Amygdala (tissue), 56 donors: ENCODE measurements at places on chromosomes 13 and 19.

GRCh38 chr13:81745391-81745790 lies 1404.5 kb upstream of the SPRY2 start:
- no peak for DNase-seq

GRCh38 chr13:51630288-51630615 lies 46.0 kb downstream of the WDFY2 start:
- no peak for DNase-seq

- no peak for DNase-seq
Measured at GRCh38 chr19:51186323-51186722, 38.6 kb upstream of the CD33 start.

GRCh38 chr13:95201814-95202651 lies 99.2 kb downstream of the ABCC4 start:
- DNase-seq: no peak

GRCh38 chr13:48545608-48546007 lies 12.7 kb upstream of the RCBTB2 start:
- DNase-seq: no peak

DNA sequence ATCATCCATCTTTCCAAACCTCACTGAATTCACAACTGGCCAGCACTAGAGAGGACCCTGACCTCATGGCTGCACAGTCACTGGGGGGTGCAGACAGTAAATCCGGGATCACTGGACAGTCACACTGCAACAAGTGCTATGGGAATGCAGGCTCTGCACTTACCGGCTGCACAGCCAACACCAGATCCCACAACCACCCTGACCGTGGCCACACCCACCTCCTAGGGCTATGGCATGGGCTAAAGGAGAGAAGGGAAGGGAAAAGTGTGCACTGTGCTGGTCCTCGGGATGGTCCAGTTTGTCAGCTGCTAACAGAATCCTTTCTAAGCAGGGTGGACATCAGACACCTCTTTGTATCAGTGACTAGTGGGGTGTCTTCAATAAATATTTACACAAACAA lies 118.2 kb downstream of the MIPEP start:
- DNase-seq: no peak

DNA sequence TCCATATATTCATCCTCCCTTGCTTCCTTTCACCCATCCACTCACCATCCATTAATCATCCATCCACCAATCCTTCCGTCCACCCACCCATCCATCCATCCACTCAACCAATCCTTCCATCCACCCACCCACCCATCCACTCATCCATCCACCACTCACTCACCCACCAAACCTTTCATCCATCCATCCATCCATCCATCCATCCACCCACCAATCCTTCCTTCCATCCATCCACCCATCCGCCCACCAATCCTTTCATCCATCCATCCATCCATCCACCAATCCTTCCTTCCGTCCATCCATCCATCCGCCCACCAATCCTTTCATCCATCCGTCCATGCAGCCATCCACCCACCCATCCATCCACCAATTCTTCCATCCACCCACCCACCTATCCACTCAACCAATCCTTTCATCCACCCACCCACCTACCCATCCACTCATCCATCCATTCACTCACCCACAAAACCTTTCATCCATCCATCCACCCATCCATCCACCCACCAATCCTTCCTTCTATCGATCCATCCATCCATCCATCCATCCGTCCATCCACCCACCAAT lies 3.0 kb downstream of the SBK3 start:
- no peak for DNase-seq

DNA sequence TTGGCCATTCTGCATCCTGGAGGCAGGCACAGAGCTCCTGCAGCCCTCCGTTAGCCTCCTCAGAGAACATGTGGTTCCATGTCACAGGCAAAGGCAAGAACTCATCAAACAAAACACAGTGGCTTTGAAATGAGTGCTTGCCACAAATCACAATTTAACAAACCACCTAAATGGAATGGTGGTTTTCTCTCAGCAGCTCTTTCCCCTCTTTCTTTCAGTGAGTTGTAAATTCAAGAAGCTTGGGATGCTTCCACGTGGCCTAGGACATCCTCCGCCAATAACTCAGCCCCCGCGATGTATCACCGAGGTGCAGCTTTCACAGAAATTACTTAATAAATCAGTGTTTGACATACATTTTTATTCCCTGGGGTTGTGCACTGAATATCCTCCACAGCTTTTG lies 65.4 kb upstream of the RFC3 start:
- no peak for DNase-seq

DNA sequence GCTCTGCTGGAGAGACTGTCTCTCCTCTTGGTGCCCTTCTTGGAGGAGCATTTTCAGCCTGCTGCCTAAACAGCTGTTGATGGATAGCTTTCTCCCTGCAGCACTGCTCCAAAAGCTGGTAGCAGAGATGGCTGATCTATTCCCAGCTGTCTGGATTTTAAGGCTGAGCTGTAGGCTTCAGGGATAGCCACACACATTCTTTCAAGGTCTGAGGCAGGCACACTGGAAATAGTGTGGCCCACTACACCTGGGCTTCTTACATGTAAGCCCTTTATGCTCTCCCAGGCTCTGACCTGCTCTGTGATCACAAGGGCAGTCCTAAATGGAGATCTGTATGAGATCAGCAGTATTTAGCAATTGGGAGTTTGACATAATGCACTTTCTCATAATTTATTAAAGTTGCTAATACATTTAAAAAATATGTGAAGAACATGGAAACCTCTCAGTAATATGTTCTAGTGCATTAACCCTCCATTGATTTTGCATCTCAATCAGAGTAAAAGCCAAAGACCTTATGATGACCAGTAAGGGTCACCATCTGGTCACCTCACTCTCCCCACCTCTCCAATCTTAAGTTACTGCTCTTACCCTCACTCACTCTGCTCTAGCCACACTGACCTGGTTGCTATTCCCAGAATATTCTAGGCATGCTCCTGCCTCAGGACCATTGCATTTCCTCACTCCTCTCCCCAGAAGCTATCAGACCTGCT lies 91.6 kb downstream of the MBNL2 start:
- no peak for DNase-seq

DNA sequence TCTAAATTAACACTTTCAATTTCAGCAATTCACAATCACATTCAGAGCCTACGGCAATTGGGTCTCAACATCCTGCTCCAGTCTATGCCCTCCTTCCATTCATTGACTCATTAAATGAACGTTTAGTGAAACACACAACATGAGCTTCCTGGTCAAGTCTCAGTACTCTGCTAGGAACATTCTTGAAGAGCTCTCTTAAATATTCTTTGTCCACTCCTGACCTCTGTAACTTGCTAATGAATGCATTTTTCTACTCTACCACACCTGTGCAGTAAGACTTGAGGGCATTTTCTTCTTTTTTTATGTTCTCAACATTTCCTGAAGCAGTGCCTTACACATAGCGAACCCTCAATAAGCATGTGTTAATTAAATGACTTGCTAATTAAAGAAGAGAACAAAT lies 168.6 kb downstream of the OXGR1 start:
- no peak for DNase-seq

DNA sequence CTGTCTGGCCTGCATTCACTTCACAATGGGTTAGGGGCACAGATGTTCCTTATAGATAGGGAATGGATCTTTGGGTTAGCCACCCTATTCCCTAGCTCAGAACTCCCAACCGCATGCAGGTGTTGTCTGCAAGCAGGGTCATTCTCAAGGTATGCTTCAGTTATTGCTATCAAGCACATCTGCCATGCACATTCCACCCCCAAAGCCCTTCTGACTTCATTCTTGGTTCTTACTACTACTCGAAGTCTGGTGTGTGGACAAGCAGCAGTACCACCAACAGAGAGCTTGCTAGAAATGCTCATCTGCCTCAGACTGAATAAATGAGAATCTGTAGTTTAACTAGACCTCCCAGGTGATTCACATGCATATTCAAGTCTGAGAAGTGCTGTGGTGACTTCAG lies 31.3 kb downstream of the SERPINE3 start:
- DNase-seq: no peak

DNA sequence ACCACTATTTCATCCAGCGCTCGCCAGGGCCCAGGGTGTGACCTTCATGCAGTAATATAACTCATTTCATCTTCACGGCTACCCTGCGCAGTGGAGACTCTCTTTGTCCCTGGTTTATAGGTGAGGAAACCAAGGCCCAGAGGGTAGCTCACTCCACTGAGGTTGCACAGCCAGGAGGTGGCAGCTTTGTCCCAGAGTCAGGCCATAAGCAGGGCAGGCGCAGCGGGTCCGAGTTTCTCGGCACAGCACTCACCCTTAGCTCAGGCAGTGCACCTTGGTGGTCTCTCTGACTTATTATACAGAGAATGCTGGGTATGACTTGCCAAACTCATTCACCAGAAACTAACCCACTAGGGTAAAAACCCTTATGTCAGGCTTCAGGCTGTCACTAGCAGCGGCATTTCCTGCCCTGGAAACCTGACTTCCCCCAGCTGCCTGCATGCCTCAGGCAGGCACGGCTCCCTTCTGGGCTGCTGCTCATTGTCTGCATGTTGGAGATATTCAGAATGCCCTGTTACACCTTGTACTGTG lies 24.5 kb downstream of the PPP5C start:
- no peak for DNase-seq

- no peak for DNase-seq
Measured at GRCh38 chr19:43316591-43317319, 36.7 kb upstream of the CD177 start.

GRCh38 chr19:54888239-54888638 lies 14.2 kb downstream of the FCAR start:
- DNase-seq: no peak

DNA sequence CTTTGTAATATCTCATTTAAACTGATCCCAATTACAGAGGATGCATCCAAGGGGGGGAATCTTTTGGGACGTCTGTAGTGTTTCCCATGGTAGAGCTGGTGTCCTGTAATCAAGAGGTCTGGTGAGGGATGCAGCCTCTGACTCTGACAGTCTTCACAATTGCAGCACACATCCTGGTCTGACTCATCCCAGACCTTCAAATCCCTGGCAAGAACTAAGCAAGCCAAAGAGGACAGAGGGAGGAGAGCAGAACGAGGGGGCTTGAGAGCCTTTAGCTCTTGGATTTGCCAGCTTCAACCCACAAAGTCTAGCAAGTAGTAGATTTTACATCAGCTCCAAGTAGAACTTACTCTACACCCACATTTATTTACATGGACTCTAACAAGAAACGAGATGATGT lies 17.3 kb upstream of the FCGBP start:
- DNase-seq: no peak

- DNase-seq: no peak
Measured at GRCh38 chr13:76286178-76286577, 600.0 kb downstream of the KCTD12 start.

DNA sequence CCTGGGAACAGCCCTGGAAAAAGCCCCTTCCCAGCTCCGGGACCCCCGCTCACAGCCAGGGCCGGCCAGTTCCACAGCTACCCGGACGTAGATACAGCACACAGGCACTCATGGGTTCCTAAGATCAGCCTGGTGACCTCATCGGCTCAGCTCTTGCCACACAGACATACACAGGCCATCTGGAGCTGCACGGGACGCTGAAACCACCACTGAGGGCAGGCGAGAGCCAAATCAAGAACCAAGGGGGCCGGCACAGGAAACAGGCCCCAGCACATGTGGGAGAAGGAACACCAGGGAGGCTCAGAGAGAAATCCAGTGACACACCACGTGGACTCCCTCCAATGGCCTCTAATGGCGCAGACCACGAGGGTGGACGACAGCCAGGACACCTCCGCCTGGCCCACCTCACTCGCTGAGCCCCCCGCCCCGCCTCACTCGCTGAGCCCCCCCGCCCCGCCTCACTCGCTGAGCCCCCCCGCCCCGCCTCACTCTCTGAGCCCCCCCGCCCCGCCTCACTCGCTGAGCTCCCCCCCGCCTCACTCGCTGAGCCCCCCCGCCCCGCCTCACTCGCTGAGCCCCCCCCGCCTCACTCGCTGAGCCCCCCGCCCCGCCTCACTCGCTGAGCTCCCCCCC lies 69.7 kb upstream of the C13orf46 start:
- DNase-seq: no peak

DNA sequence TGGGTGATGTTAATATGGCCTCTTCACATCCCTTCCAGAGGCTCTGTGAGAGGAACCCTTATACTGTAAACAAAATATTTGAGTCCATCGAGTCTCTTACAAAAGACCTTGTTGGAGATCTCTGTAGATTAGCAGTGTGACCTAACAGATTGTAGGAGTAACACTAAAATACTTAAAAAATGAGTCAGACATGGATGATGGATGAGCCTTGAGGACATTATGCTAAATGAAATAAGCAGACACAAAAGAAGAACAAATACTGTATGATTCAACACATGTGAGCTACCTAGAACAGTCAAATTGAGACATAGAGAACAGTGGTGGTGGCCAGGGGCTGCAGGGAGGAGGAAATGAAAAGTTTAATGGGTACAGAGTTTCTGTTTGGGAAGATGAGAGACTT lies 152.2 kb upstream of the UBL3 start:
- no peak for DNase-seq

DNA sequence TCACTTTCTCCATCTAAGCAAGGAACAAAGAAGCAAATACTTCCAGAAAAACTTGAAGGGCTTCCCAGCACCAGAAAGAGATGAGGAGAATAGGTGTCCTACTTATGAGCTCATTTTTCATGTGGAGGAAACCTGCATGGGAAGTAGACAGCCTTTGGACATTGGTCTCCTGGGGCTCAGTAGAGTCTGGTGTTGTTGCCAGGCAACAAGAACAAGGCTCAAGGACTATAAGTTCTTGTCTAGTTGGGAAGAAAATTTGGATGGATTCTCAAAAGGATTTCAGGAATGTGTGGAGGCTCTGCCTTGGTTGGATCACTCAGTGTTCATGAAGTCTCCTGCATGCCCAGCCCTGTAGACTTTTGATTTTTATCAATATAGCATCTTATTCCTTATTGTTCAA lies 84.5 kb downstream of the MBNL2 start:
- DNase-seq: no peak

DNA sequence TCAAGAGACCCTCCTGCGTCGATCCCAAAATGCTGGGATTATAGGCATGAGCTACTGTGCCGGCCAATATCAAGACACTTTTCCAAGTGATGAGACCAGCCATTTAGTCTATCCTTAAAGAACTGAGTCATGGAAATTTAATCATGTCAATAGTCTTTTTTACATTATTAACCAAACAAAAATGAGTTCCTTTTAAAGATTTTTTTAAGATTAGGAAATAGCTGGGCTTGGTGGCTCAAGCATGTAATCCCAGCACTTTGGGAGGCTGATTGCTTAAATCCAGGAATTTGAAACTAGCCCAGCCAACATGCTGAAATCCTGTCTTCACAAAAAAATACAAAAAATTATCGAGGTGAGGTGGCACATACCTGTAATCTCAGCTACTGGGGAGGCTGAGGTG lies 16.7 kb upstream of the ZNF564 start:
- DNase-seq: no peak

GRCh38 chr13:113815151-113816058 lies 48.5 kb downstream of the GAS6 start:
- DNase-seq: no peak
